ENCODE measurements at places on chromosomes 1 and 21.

GRCh38 chr1:230328342-230329015, 97.7 kb downstream of the PGBD5 start:
- DNase-seq = peak; percentile 31

DNA sequence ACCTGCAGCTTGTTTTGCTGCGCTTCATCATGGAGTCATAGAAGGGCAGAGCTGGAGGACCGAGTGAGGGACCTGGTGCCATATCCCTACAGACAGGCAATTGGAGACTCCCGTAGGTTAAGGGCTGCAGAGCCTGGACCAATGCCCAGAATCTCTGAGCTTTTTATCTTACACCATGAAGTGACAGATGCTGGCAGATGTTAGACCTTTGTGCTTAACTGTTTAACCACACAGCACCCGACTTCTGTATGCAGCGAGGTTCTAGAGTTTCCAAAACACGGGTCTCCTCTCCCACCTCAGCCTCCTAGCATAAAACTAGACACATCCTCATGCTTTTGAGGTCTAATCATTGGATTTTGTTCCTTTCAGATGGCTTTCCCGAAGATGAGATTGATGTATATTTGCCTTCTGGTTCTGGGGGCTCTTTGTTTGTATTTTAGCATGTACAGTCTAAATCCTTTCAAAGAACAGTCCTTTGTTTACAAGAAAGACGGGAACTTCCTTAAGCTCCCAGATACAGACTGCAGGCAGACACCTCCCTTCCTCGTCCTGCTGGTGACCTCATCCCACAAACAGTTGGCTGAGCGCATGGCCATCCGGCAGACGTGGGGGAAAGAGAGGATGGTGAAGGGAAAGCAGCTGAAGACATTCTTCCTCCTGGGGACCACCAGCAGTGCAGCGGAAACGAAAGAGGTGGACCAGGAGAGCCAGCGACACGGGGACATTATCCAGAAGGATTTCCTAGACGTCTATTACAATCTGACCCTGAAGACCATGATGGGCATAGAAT, 47.6 kb downstream of the B3GALT5 start:
- DNase-seq = peak; percentile 92

DNA sequence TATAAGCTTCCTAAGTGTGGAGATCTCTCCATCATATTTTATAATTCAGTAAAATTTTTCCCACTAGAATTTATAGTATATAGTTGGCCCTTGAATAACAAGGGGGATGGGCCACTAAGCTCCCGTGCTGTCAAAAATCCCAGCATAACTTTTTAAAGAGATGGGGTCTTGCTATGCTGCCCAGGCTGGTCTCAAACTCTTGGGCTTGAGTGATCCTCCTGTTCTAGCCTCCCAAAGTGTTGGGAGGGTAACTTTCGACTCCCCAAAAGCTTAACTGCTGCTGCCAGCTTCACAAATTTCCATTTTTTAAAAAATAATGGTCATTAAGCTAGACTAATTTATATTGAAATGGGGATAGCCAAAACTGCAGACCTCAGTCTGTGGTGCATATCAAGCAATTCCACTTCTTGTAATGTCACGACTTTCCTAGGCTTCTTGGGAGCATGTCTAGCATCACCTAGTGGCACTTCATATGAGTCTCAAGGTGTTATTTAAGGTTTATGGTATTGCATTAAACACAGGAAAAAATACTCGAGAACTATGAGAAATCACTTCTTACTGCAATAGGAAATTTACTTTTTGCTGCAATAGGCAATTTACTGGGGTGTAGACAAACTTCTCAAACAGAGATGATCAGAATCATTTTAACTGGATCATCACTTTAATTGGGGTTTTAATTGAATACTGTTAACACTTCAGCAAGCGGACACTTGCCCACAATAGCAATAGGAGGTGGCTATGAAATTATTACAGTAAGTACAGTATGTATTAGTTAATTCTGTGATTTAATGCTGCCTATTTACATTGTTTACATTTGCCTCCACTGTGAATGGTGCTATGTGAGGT, 19.3 kb upstream of the ACTA1 start:
- peak; percentile 30 for DNase-seq

- no peak for DNase-seq
Observed at GRCh38 chr1:30318413-30318812, 405.0 kb downstream of the MATN1 start.

DNA sequence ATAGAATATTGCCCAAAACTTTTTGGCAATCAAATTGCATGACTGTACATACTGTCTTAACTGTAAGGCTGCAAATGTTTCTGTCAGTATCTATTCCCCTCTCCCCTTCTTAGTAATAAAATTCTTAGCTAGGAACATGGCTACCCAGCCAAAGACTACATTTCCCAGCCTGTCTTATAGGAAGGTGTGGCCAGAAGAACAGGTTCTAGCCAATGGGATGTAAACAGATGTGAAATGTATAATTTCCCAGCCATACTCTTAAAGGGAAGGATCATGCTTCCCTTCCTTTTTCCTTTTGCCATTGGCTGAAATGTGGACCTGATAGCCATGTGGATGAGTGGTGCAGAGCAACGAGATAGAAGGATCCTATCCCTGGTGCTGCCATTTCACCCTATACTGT, 7.0 kb upstream of the HIVEP3 start:
- no peak for DNase-seq

DNA sequence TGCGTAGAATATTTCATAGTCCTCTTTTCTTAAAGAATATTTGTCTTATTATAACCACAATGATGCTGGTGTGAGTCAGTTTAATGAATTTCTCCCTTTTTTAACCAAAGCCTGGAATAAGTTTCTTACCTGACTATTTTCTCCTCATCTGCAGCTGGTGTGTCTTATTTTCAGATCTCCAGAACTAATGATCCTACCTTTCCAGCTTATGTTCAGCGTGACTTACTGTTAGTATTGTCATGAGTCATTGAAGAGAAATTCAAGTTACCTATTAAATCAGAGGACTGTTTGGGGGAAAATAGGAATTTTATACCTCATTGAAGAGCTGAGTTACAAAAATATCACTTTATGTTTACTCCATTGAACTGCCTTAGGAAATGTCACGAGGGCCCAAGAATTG, 482.1 kb downstream of the RWDD3 start:
- DNase-seq = no peak

DNA sequence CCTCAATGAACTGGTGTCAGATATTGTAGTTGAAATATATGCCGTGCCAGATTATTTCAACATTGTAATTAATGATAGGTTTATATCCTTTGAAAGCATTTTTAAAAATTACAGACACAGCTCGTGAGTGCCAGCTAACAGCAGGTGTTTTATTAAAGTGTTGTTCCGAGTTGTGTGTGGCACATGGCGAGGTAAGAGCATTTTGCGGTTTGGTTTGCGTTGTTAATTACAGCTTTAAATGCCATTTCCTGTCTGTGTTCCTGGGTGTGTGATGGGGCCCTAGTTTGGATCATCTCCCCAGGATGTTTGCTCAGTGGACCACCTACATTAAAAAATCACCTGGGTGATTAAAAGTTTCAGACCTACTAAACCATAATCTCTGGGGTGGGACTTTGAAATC, 97.4 kb downstream of the PRDM2 start:
- no peak for DNase-seq

DNA sequence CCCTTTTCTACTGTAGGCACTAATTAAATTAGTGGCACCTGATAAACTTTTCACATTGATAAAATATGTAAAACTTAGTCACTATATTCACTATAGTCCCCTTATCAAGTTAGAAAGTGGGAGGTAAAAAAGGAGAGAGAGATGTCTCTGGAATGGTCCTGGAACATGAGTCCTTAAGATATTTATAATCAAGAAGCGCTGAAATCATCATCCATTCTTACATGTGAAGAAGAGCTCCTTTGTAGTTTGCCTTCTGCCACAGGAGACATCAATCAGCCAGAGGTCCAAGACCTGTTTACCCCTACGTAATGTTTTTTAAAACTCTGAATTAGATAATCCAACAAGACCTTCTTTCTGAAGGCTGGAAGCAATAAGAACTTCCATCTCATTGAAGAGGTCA, 65.3 kb downstream of the GATAD2B start:
- DNase-seq = no peak

DNA sequence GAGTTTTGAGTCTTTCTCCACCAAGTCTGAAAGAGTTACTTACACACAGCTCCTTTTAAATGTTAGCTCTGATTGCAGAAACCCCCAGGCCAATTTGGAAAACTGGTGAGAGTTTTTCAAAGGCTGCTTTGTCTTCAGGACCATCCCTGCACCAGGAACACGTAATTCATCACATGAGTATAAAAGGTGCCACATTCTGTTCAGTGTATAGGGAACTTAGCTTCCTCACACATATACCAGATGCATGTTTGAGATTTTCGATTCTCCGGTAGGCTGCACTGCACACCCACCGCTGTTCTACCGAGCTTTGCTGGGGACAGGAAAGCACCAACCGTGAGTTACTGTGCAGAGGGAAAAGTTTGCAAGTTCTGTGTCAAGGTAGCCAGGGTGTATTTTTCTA, 28.3 kb upstream of the KCNK2 start:
- DNase-seq = no peak

DNA sequence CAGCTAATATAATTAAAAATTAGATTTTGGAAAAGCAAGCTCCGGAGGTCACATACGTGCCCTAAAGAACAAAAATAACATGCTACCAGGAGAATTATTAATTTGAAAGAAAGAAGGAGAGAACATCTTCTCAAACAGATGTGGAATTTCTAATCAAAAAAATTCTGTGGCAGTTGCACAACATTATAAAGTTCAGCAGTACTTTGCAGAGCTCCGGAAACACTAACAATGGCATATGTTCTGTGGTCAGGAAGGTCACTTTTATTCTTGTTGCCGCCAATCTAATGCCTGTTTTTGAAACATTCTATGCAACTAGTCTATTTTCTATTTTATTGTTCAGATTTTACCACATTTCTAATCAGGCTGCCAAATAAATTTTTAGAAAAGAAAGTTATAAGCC, 186.8 kb downstream of the SMYD3 start:
- DNase-seq = peak; percentile 57

GRCh38 chr1:243543501-243543900, 287.7 kb downstream of the SDCCAG8 start:
- DNase-seq = no peak

DNA sequence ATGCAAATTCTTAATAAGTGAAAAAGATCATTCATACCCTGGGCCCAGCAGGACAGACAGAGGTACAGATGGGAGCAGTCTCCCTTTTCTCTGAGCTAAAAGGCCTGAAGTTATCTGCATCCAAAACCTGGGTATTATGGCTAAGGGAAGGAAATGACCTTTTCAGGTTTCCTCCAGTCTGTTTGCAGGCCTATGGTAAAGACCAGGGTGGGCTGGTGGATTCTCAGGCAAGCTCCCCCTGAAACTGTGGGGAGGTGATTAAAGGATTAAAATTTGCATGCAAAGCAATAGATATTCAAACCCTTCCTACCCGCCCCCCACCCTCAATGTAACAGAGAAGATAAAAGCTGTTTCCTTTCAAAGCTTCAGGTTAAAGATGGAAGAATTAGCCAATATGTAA, 471.8 kb upstream of the RUNX1 start:
- DNase-seq = no peak

GRCh38 chr1:195754874-195755273, 853.4 kb downstream of the KCNT2 start:
- DNase-seq = peak; percentile 38

- no peak for DNase-seq
Observed at GRCh38 chr1:156502391-156502893, 1.9 kb upstream of the MEF2D start.

GRCh38 chr1:46653405-46653958, 14.7 kb downstream of the ATPAF1 start:
- peak; percentile 58 for DNase-seq

DNA sequence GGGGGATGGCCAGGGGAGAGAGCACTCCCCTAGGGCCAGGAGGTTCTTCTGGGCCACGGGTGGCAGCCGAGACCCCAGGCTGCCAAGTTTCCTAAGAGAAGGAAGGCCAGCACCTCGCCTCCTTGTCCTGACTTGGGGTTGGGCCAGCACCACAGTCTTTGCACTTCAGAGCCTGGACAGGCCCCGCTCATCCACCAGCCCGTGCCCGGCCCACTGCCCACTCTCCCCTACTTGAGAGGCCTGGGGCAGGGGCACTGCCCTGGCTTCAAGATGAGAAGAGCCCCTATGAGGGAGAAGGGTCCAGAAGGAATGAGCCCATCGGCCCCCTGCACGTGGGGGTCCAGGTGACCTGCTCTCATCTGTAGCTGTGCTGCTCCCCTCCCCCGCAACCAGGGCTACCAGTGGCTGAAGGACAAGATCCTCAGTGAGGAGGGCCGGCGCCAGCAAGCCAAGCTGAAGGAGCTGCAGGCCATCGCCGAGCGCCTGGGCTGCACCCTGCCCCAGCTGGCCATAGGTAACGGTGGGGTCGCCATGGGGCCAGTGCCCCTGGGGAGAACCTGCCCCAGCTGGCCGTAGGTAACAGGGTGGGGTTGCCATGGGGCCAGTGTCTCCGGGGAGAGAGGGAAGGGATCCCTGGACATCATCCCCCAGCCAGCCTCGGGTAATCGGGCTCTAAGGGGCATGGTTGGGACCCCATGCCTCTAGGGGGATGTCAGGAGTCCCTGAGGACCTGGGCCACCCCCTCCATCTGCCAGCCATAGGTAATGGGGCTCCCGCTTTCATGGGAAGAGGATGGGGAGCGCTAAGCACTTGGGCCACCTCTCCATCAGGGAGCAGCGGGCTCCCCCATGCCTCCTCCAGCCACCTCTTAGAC, 50.8 kb downstream of the KCNAB2 start:
- no peak for DNase-seq

GRCh38 chr1:156608036-156608674, 6.9 kb upstream of the GPATCH4 start:
- DNase-seq = peak; percentile 75
